SJCRH30 (cell line): ENCODE measurements at places on chromosomes 11 and 22. TPM values are rescaled to one million over a fixed set of nuclear protein-coding genes. Genes with fewer than 3 reads are reported as not detected.

- no peak for DNase-seq
Measured at GRCh38 chr11:83238111-83238510, 44.6 kb downstream of the ANKRD42 start.

The PTPN5 gene
- total RNA-seq, result not detected in 2 replicates

GRCh38 chr11:1564535-1565172 is 7.4 kb downstream of the DUSP8 start:
- peak; percentile 88 for DNase-seq

DNA sequence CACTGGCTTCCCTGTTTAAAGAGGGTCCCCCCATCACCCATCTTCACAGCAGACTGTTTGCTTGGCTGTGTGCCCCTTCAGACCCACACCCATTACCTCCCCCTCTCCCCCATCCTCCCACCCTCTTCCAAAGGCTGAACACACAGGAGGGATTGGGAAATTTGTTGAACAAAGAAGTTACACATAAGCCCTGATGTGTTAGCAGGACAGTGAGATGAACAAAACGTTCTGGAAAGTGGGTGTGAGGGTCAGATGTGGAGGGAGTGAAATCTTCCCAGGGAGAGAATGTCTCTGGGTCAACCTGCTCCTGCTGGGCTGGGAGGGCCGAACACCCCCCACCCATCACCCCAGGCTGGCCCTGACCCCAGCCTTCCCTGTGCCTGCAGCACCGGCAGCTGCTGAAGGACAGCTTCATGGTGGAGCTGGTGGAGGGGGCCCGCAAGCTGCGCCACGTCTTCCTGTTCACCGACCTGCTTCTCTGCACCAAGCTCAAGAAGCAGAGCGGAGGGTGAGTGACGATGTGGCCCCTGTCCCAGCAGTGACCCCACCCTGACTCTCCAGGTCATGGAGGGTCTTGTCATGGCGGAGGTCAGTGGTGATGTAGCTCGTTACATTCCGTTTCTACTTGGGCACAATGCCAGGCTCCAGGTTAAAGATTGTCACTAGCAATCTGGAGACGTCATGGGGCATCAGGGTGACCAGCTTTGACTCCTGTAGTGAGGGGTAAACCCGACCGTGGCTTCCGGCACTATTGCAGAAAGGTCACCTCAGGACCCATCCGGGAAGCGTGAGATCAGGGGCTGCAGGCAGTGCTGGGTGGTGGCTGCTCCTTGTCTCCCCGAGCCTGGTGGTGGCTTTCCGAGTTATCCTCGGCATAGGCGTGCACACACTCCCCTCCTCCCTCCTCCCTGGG is 103.5 kb downstream of the BCR start:
- no peak for DNase-seq

DNA sequence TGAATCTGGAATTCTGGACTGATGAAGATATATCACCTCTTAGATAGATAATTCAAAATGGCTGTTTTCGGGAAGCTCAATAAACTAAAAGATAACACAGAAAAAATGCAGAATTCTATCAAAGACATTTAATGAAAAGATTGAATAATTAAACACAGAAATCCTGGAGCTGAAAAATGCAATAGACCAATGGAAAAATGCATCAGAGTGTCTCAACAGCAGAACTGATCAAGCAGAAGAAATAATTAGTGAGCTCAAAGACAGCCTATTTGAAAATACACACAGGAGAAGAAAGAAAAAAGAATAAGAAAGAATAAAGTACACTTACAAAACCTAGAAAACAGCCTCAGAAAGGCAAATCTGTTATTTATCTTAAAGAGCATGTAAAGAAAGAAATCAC is 356.4 kb upstream of the B3GAT1 start:
- DNase-seq, result no peak

DNA sequence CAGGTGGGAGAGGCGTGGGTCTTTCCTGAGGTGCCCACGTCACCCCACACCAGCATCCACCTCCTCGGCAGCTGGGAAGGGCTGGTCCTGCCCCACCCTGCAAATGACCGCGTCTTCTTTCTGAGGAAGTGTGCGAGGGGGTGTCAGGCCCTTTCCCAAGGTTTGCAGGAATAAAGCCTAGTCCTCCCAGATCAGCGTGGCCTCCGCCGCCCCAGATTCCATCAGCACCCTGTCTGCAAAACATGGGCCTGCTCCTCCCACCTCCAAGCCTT is 14.4 kb upstream of the SLC39A13 start:
- no peak for DNase-seq

- DNase-seq, result peak; percentile 78
Measured at GRCh38 chr22:43060183-43060582, 29.0 kb downstream of the TTLL1 start.

DNA sequence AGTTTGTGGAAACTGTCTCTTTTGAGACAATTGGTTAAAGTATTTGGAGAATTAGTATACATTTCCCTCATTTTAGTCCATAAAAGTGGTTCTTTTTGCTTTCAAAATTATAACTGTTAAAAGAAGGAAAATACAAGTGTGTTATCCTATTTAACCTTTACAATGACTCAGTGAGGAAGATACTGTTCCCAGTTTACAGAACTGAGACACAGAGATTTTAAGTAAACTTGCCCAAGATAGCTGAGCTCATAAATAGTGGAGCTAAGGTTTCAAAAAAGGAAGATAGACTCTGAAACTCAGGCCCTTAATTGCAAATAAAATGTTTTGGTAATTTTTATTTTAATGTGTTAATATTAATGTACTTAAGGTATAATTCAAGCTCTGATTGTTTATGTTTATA is 58.9 kb downstream of the DKK3 start:
- no peak for DNase-seq

The OR5D13 gene
- total RNA-seq, result not detected in 2 replicates

DNA sequence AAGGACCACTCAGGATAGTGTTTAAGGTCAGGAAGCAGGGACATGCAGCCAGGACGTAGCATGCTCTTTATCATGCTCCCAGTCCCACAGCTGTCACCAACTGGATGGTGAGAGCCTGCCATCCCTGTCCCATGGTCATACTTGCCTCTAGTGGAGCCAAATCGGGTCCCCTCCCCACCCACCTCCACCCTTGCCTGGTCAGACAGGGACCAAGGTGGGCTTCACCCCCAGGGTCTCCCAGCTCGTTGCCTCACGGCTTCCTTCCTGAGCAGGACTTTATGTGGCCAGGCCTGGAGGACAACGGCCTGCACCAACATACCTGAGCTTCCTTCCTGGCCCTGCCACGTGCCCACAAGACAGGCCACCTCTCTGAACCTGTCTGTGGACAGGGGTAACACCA is 19.8 kb downstream of the A4GALT start:
- DNase-seq, result no peak

The USP2 gene
- total RNA-seq, result 2.1 and 2.4 TPM in 2 replicates

The CD3D gene
- total RNA-seq, result not detected in 2 replicates

The MYOD1 gene
- 675 and 679 TPM in 2 replicates for total RNA-seq

- no peak for DNase-seq
Measured at GRCh38 chr11:112355726-112356125, 95.1 kb upstream of the PLET1 start.

DNA sequence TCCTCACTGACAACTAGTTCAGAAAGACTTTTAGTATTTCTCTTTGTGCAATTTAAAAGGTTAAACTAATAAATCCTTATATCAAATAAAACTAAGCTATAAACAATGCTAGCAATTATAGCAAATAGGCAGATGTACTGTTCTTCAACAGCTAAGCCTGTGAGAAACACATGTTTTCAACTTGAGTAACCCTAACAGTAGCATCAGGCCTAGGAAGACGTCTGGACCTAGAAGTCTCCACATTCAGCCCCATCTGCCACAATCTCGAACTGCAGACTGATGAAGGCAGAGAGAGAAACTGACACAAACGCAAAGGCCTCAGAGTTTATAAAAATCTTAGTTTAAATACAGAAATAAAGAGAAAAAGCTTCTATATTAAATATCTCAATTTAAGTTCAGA is 2.5 kb downstream of the ST13 start:
- peak; percentile 4 for DNase-seq

DNA sequence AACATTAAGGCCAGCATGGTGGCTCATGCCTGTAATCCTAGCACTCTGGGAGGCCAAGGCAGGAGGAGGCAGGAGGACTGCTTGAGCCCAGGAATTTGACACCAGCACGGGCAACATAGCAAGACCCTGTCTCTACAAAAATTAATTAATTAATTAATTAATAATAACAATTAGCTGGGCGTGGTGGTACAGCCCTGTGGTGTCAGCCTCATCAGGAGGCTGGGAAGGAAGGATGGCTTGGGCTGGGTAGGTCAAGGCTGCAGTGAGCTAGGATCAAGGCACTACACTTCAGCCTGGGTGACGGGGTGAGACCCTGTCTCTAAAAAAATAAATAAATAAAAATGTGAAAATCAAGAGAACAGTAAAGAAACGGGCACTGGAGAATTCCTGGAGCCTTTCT is 1.4 kb downstream of the ARFGAP3 start:
- no peak for DNase-seq

DNA sequence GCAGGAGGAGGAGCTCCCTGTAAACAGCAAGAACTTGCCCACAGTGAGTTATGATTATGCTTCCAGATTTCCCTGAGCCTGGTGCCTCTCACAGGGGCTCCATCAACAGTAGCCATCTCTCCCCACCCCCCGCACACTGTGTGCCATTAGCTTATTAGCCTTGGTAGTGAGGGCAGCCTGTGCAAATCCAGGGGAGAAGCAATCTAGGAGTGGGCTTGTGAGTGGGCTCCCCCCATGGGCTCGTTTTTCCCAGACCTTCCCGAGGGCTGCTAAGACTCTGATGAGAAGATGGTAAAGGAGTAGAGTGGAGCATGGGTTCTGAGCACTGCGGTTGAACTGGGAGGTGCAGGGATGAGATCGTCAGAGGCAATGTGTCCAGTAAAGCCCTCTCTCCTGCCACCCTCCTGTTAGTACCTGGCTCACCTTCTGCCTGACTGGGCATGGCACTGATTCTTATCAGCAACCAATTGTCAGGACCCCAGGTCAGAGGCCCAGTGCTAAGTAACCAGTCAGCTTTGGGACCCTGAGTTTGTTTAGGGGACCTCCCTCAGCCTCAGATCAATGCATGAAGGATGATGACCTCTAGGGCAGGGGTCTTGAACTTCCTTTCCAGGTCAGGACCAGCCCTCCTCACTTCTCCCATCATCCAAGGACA is 38.4 kb upstream of the TP53I11 start:
- no peak for DNase-seq

DNA sequence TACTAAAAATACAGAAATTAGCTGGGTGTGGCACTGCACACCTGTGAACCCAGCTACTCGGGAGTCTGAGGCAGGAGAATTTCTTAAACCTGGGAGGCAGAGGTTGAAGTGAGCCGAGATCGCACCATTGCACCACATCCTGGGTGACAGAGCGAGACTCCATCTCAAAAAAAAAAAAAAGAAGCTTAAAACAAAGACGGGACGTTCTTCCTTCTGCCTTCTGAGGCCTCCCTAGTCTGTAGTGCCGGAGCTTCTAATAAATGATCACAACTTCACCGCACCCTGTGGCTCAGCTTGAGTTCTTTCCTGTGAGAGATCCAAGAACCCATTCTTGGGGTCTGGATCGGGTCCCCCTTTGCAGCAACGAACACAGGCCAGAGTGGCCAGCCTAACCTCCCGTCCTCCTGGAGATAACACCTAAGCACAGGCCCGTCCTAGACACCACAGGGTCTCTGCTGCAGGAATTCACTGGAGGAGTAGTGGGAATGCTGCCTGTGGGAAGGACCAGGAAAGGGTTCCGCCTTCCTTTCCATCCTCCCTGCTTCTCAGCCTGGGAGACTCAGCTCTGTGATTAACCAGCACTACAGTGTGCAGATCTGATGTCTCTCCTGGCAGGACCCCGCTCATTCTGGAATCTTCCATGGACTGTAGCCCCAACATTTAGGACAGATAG is 2.2 kb upstream of the APOBEC3H start:
- DNase-seq, result no peak

GRCh38 chr11:113385749-113386148 is 1.8 kb upstream of the ANKK1 start:
- no peak for DNase-seq

- DNase-seq, result no peak
Measured at GRCh38 chr11:130490682-130491449, 42.4 kb downstream of the ADAMTS15 start.

DNA sequence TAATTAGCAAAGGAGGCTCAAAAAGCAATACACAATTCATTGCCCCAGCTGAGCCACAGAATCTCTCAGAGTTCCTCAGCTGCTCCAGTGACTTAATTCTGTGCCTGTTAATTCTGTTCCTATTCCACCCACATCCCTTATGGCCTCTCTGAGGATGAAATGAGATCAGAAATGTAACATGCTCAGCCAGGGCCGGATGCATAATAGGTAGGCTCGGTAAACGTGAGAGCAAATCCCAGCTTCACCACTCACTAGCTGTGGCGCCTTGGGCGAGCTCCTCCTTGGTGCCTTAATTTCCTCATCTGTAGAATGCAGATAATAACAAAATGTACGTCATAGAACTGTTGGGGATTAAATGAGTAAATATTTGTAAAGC is 42.8 kb upstream of the DKK3 start:
- DNase-seq, result no peak

- DNase-seq, result no peak
Measured at GRCh38 chr22:50053861-50054260, 4.2 kb downstream of the TTLL8 start.

The TMEM121B gene
- 1.8 and 1.9 TPM in 2 replicates for total RNA-seq

DNA sequence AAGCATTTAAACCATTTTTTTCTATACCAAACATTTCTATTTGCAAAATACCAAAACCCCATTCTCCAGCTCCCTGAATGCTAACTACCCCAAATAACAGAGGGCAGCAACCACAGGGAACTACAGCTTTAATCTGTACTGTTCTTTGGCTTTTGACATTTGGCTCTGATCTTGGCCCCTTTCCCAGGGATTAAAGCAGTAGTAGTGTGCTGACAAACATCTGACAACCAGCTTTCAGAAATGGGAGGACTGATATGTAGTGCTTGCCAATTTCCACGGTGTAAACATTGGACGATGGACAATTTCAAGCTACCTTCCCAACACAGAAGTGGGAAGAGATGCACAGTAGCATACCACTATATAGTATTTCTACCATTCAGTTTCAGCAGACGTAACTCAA is 88.4 kb upstream of the TEAD1 start:
- peak; percentile 38 for DNase-seq

DNA sequence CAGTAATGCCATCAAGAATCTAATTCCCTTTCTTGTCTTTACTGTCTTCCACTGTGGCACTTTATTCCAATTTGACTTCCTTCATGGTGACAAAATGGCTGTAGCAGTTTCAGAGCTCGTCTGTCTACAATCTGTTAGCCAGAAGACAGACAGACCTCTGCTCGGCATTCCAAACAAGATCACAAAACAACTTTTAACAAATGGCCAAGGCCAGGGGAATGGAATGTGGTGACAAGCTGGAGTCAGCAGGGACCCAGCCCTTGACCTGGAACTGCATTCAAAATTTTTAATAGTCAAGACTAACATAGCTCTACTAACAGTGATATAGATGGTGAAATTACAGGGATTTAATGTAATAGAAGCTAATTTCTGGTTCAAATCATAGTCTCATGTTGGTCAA is 637.2 kb downstream of the ETS1 start:
- DNase-seq, result no peak

DNA sequence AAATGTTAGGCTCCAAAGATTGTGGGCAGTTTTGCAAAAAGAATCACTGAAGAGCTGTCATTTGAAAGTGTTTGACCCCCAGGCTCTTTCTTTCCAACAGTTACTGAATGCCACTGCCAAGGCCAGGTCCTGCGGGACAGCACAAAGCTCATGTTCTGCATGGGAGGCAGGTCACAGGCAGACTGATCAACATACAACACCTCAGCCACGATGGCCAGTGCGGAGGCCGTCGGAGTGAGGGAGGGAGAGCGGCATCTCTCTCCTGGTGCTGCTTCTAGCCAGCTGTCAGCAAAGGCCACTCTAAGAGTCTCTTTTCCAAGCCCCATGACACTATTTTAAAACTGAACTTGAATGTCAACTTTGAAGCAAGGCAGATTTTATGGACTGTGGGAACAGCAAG is 49.9 kb downstream of the ARFGAP3 start:
- DNase-seq, result no peak
